AG04450 (cell line): ENCODE measurements at places on chromosomes 2 and 18.

- no peak for DNase-seq
Measured at GRCh38 chr2:101736233-101736632, 38.7 kb downstream of the MAP4K4 start.

DNA sequence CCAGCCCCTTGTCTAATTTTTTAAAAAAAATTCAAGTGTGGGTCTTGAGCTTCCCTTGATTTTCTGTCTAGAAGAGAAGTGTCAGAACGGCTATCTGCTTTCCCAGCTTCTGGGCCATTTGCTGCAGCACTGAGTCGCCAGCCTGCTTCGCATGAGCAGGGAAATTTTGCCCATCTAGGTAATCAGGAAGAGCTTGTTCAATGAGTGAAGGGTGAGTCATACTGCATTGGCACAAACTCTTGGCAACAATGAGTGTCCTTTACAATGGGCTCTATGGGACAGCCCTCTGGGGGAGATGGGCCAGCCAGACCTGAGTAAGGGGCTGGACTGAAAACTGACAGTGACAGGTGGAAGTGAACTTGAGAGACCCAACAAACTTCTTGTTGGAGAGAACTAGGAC is 2.4 kb upstream of the RNF144A start:
- no peak for DNase-seq

GRCh38 chr2:150445398-150445797 is 42.1 kb downstream of the RND3 start:
- DNase-seq: no peak

- no peak for DNase-seq
Measured at GRCh38 chr2:74583504-74583903, 29.0 kb downstream of the DOK1 start.

DNA sequence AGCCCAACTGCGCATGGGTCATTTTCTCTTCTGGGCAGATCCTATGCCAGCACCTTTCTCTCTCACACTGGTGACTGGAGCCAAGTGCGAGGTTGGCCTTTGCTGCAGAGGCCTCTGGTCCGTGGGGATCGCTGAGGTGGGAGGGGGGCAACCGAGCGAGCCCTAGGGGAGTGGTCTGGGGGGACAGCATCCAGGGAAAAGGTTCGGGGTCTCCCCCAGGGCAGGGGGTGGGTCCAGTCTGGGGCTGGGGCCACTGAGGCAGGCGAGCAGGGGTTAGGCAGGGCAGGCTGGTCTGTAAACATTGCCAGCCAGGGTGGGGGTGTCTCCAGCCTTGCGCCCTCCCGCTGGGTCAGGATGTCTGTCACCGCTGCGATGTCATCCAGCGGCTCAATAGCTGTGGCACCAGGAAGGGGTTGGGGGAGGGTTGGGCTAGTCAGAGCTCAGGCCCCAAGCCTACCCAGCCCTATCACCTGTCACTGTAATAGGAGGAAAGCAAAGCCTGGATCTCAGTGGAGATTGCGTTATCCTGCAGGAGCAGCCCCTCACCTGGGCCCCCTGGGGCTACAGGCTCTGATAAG is 4.7 kb downstream of the WDR54 start:
- no peak for DNase-seq

- no peak for DNase-seq
Measured at GRCh38 chr18:79950515-79951341, 725 bp downstream of the SLC66A2 start.

GRCh38 chr2:140942284-140942683 is 1188.5 kb downstream of the LRP1B start:
- DNase-seq: no peak

DNA sequence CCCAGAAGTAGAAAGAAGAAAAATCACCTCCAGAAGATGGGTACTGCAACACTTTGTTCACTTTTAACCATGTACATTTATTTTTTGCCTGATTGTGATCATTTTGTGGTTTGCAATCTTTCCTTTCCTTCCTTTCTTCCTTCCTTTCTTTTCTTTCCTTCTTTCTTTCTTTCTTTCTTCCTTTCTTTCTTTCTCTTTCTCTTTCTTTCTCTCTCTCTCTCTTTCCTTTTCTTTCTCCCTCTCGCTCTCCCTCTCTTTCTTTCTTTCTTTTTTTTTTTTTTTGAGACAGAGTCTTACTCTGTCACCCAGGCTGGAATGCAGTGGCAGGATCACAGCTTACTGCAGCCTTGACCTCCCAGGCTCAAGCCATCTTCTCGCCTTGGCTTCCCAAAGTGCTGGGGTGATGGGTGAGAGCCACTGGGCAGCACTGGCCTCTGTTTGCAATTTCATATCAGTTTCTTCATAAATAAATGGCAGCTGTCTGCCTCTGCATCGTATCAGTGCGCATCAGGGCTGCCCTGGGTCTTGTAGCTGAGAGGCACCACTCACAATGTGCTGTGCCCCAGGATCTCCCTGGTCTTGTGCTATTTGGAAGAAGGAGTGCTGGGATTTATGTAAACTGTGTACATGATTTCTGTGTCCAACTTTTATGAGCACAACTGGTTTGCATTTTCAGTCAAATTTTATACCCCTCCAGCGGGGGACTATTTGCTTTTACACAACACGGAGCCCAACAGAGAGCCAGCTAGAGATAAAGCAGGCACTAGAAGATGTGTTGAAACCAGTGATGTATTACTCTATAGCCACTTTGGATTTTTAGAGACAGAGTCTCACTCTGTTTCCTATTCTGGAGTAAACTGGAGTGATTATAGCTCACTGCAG is 6.9 kb upstream of the LIMS2 start:
- DNase-seq: no peak

DNA sequence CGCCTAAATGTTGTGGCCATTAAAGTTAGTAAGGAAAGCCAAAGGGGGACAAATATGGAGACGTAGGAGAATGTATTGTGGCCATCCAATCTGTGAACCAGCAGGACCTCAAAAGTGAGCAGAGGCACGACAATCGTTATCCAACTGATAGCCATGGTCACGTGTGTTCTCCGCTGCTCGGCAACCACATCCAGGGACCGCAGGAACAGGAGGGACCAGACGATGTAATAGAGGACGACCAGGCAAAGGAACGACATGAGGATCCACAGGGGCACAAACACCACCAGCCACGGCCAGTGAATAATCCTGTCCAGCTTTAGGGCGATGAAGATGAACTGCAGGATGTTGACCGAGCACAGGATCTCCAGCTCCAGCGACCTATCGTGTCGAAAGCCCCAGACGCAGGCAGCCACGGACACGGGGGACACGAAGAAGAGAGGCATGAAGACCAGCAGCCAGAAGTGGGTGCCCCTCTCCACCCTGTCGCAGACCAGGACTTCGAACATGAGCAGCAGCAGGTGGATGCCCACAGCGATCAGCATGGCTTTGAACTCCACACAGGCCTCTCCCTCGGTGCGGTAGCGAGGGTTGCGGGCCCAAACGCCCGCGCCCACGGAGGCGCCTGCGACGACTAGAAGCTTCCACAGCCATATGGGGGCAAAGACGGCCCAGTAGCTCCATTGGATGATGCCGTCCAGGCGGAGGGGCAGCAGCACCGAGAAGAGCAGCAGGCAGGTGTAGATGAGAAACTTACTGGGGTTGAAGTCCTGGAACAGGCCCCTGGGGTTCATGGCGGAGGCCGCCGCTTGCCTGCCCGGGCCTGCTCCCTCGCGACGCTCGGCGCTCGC is 790 bp downstream of the TMEM185B start:
- no peak for DNase-seq

- no peak for DNase-seq
Measured at GRCh38 chr18:48342125-48342524, 67.1 kb downstream of the ZBTB7C start.

- DNase-seq: no peak
Measured at GRCh38 chr2:2530334-2530733, 199.3 kb upstream of the MYT1L start.

DNA sequence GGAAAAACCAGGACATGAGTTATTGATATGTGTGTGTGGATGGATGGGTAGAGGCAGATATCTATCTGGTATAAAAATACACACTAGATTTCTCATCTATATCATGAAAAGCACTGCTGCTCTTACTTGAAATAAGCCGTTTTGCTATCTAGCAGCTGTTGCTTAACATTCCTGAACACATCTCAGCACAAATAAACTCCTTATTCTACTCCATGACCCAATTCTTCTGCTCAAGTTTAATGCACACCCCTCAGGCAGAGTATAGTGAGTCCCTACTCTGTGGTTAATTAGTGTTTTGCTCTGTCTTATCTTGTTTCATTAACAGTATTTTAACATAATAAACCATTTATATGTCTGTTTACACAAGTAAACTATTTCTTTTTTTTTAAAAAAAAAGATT is 134.2 kb downstream of the CBLN2 start:
- no peak for DNase-seq

- DNase-seq: no peak
Measured at GRCh38 chr18:3790703-3791102, 340.7 kb downstream of the TGIF1 start.

DNA sequence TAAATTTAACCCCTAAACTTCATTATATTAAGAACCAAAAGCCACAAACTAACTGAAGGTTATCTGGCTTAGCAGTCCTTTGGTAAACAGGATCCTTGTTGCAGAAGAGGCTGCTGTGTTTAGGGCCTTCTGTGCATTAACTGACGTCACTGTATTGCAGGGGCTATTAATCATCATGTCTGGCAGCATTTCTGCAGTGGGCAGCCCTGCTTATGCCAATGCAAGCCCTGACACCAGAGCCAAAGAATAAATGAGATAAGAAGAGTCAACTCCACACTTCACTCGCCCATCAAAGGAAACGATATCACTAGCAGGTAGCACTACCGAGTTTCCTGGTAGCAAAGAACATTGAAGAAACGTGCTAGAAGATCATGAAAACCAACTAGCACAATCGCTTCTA is 110.6 kb downstream of the PLEKHM3 start:
- DNase-seq: no peak

DNA sequence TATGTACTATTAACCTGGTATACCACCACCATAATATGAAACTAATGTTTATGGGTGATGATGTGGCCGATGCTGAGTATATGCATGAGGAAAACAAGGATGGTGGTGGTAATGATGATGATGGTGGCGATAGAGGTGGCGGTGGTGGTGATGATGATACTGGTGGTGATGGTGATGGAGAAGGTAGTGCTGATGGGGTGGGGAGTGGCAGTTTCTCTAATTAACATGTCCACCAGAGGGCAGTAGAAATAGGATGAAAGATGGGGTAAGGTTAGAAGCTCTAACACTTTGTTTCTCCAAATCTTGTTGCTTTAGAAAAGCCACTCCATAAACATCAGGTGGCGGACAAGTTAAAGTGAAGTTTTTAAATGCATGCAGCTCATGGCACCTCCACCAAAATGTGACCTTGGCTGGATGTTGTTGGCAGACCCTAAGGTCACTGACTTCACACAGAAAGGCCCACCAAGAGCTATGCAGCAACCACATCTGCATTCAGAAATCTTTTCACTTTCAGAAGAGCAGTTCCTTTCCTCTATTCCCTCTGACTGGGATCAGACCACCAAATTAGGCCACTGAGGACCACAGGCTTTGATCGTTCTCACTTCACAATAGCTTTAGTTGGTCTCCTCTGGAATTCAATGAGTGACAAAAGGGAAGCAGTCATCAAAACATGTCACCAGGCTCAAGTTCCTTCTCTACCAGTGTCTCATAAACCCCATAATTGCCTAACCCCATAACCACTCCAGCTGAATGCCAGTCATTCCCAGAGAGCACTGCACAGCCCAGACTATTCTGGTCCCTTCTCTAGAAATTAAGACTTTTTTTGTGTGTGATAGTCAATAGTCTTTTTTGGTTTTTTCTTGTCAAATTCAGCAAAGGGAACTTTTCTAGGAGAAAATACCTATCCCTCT is 7.5 kb upstream of the BCL11A start:
- no peak for DNase-seq

- no peak for DNase-seq
Measured at GRCh38 chr2:235235977-235236767, 257.7 kb upstream of the AGAP1 start.

DNA sequence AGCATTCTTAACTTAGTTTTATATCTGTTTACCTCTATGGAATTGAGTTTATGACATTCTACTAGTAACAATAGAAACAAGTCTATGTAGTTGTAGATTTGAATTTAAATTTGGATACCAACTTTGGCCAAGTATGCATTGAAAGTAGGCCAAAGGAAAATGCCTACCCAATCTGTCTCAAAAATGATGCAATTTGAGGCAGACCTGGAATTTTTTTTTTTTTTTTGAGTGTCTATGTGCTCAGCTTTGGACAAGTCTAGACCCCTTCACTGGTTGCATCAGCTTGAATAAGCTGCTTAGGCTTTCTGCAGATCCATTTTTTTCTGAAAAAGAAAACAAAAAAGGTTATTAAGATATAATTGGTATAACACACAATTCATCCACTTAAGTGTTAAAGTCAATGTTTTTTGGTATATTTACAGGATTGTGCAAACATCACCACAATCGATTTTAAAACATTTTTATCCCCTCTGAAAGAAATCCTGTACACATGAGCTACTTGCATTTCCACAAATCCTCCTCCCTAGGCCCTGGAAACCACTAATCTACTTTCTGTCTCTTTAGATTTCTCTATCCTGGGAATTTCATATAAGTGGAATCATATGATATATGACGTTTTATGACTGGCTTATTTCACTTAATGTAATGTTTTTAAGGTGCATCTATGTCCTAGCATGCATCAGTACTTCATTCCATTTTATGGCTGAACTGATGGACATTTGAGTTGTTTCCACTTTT is 185.1 kb upstream of the CCDC68 start:
- DNase-seq: no peak
